ENCODE measurements at places on chromosomes 1 and 21.

- no peak for DNase-seq
These were observed 39.2 kb upstream of the CR1L start for GRCh38 chr1:207605444-207606361.

GRCh38 chr1:214557952-214558735, 6.7 kb upstream of the PTPN14 start:
- no peak for DNase-seq

DNA sequence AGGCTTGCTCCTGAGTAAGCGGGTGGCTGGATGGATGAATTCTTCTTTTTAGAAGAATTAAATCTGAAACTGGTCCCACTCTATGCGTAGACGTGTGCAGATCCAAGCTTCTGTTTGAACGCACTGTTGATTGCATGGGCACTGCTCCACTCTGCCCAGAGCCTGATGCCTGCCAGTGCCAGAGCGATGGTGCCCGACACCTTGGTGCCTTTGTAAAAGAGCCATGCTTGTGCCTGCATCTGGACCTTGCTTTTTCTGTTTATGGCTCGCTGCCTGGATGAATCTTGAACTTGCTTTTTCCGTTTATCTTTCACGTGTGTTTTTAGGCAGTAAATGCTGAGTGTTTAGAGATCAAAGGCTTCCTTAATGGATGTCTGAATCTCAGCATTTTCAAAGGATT, 15.0 kb upstream of the PWP2 start:
- DNase-seq, result no peak

DNA sequence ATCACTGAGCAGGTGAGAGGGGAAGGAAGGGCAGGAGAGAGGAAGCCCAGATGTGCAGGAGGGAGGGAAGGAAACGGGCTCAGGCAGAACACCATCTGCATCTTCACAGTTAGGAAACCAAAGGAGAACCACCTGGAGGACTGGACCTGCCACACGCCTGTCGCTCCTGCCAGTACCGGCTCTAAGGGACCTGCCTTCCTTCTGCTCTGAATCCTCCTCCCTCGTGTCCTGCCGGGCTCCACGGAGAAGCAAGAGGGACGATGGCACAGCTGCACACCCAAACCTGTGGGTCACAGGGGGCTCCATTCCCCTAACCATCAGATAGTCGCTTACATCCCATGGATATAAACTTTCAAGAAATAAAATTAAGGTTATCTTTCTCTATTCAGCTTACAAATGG, 56.1 kb downstream of the TOR1AIP2 start:
- DNase-seq, result no peak

DNA sequence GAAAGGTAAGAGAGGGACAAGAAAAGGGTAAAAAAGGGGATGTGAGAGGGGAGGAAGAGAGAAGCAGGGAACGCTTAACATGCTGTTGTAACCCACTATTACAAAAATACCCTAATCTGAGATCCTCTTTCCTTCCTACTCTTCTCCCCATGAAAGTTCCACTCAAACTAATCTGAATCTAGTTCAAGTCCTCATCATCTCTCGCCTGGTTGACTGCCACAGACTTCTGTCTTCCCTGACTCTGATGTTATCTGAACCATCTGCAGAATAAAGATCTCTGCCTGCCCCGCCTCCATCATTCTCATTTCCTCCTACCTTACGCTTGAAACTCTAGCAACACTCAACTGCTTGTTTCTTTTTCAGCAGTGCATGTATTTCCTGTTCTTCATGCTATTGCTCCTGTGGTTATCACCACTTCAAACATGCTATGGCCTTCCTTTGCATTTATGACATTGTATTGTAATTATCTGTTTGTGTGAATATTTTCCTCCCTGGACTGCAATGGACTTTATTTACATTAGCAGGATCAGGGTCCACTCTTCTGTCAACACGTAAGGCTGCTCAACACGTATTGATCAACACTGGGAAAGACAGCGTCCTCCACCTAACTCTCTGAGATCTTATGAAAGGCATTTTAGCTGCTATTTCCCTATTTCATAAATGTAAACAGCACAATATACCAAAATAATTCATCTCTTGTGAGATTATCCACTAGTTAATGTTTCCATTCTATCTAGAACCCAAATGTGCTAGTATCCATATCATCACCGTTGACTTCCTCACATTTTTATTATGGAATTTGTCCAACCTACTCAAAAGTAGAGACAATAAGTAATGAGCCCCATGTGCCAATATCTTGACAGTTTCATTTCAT, 215.5 kb upstream of the USP25 start:
- DNase-seq, result no peak

DNA sequence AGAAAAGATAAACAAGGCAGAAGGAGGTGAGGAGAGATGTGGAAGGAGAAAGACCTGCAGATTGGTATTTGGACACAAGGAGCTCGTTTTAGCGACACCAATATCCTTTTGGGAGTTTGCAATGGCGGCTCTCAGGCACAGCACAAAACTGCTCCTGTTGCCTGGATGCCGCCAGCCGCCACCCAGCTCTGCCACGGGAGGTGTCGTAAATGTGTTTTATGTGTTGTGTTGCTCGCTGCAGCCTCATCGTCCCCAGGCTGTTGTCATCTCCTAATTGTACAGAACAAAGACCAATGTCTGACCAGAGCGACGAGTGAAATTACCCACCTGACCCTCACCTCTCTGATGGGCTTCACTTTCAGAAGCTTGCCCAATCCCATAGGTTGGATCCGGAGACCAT, 96.6 kb upstream of the ZNF281 start:
- no peak for DNase-seq

Measured in hypothalamus (tissue), 51 donors.